Stimulated activated CD4-positive, alpha-beta T cell treated with anti-CD3 and anti-CD28 coated beads, Interleukin-12 subunit alpha, Interleukin-12 subunit beta, amount 100 ng/mL, for 48 hours (primary cell): ENCODE measurements at places on chromosomes 7 and 10.

- DNase-seq = no peak
Measured at GRCh38 chr10:91049988-91050360, 129.1 kb upstream of the ANKRD1 start.

- no peak for DNase-seq
Measured at GRCh38 chr7:112197322-112197721, 8.9 kb downstream of the DOCK4 start.

- no peak for DNase-seq
Measured at GRCh38 chr7:15345216-15345615, 216.6 kb downstream of the AGMO start.

GRCh38 chr7:79681454-79681853, 228.0 kb upstream of the MAGI2 start:
- no peak for DNase-seq

DNA sequence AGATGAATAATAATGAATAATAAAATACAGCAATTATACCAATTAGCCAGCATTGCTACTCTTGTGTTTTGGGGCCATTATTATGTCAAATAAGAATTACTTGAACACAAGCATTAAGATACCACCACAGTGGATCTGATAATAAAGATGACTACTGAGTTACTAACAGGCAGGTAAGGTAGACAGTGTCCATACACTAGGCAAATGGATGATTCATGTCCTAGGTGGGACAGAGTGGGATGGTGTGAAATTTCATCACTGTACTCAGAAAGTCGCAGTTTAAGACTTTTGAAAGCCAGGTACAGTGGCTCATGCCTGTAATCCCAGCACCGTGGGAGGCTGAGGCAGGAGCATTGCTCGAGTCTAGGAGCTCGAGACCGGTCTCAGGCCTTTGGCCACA, 8.7 kb upstream of the UNC5B start:
- DNase-seq = no peak

DNA sequence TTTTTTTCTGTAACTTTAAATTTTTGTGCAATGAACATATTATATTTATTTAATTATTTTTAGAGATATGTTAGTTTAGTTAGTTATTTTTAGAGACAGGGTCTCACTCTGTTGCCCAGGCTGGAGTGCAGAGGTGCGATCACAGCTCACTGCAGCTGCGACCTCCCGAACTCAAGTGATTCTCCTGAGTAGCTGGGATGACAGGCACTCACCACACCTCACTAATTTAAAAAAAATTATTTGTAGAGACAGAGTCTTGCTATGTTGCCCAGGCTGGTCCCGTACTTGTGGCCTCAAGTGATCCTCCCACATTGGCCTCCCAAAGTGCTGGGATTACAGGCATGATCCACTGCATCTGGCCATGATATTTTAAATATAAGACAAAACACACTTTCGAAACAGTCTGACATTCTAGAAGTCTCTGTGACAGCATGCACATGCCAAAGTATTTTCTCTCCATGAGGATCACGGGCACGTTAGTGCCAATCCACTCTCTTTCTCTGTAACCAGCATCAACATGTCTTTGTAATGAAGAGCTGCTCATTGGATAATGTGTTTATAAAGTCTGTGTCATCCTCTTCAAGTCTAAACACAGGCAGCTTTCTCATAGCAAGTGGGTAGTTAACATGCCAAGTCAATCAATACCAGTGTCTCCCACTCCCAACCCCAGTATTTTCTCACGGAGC, 137.4 kb downstream of the GLI3 start:
- no peak for DNase-seq

DNA sequence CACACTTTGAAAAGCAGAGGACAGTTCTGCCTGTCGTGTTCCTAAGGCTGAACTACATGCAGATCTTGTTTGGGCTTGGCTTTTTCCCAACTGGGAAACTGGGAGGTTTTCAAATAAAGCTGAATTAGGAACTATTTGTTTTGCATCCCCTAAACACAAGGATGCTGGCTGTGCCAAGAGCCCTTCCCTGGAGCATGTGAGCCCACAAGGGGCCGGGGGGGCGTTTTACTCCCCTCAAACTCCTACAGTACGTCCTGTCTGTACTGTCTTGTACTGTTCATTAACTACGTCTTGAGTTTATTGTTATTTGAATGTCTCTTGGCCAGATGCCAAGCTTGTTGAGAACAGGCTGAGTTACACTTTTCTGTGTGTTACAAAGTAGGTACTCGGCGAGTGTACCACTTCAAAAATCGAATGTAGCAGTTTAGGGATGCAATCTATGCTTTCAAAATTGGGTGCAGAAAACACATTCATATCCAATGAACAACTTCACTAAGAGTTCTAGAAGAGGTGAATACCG, 94.9 kb downstream of the GFRA1 start:
- no peak for DNase-seq

DNA sequence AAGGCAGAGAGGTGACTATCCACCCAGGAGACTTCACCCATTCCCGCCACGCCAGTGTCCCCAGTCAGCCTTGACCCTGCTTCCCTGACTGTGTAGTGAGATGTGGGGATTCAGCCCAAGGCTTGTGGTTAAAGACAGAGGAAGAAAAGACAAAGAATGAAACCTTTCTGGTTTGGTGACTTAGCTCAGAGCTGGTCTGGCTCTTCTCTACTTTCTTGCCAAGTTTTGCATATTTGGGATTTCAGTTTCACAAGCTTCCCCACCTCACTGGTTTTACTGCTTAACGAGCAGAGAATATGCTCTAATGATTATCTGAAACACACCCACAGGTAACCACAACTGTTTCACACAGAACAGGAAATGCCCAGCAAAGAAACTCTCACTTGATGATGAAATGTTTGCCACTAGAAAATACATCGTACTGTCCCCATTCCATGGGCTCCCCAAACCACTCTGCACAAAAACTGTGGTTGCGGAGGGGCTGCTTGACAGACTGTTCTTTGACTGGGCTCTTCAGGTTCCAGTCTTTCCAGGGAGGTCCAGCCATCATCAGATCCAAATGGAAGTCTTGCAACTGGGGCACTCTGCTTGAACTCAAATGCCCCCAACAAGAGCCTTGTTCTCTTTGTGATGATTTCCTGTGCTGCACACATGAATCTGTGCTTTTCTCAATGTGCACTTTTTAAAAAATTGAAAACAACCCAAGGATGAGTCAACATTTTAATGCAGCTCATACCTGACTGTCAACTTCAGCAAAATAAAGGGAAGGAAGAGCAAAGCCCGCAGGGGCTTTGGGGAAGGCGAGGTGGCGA, 95.5 kb downstream of the CTBP2 start:
- peak; percentile 2 for DNase-seq

DNA sequence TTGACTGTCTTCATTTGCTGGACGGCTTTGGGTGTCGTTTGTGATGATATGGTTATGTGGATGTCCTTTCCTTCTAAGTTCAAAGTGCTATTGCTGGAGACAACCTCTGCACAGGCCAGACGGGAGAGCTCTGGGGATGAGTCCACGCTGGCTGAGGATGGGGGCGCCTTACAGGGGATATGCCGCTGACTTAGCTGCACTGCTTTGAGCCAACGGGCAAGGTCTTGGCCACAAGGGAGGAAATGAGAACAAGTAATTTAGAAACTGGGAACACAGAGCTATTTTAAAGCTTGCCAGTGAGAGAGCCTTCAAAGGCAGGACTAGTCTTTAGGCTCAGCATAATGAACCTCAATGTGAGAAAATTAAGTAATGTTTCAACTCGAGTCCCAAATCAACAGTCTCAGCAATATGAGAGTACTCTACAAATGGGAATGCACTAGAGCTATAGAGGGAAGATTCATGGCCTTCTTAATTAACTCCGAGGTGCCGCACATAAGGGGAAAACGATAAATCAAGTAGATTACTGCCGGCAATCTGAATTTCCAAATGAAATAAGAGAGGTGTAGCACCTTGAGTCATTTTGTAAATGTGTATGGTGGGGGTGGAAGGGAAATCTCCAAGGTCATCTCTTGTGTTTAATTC, 209.3 kb downstream of the JAZF1 start:
- no peak for DNase-seq

DNA sequence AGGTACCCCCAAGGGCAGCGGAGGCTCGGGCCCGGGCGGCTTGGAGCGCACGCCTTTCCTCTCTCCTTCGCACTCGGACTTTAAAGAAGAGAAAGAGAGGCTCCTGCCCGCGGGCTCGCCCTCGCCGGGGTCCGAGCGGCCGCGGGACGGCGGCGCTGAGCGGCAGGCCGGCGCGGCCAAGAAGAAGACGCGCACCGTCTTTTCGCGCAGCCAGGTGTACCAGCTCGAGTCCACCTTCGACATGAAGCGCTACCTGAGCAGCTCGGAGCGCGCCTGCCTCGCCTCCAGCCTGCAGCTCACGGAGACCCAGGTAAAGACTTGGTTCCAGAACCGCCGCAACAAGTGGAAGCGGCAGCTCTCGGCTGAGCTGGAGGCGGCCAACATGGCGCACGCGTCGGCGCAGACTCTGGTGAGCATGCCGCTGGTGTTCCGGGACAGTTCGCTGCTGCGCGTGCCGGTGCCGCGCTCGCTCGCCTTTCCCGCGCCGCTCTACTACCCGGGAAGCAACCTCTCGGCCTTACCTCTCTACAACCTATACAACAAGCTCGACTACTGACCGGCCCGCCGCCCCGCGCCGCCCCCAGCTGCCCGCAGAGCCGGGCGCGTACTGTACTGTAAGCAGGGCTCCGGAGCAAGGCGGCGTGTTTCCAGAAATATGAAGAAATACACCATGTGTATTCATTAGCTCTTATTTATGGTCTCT, 1.8 kb downstream of the HMX2 start:
- DNase-seq = no peak

- DNase-seq = no peak
Measured at GRCh38 chr10:88062798-88063472, 199.5 kb downstream of the PTEN start.

- no peak for DNase-seq
Measured at GRCh38 chr10:102113956-102114857, 6.0 kb downstream of the LDB1 start.

GRCh38 chr7:39310699-39311098, 255.5 kb upstream of the YAE1 start:
- DNase-seq = no peak

DNA sequence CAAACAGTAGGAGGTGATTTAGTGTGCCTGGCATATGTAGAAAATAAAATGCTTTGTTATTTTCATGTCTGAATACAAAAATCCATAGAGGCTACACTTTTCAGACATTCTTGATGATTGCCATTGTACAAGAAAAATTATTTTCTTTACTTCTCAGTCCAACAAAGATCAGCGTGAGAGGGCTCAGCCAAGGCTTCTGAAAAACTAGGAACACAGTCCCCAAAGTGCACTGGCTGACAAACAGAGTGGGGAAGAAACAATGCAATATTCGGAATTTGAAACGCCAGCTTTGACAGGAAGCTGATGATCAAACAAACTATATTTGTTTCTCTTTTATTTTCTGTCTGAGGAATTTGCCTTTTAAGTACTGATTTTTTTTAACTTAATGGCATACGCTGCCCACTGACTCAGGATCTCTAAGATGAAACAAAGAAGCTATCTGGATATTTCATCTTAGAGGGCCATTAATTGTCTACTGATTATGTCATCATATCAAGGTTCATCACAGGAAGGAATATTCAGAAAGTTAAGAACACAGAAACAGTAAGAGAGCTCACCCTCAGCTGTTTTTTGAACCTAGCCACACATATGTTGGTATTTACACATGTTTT, 197.0 kb upstream of the INHBA start:
- DNase-seq = no peak

DNA sequence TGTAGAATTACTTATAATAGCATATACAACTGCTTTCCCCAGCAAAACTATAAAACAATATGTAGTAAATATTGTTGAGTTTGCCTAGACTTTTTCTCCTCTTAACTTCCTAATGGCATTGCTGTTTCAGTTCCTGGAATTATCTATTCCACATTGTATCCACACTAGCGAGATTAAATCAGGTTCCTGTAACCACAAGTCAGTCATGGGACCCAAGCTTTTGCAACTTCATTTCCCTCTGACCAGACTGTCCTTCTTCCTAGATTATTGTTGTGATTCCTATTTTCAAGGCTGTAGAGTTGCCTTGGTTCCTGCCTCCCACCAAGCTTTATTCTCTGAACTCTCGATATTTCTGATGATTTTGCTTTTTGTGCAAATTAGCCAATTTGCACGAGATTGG, 173.3 kb upstream of the ZNF804B start:
- no peak for DNase-seq

DNA sequence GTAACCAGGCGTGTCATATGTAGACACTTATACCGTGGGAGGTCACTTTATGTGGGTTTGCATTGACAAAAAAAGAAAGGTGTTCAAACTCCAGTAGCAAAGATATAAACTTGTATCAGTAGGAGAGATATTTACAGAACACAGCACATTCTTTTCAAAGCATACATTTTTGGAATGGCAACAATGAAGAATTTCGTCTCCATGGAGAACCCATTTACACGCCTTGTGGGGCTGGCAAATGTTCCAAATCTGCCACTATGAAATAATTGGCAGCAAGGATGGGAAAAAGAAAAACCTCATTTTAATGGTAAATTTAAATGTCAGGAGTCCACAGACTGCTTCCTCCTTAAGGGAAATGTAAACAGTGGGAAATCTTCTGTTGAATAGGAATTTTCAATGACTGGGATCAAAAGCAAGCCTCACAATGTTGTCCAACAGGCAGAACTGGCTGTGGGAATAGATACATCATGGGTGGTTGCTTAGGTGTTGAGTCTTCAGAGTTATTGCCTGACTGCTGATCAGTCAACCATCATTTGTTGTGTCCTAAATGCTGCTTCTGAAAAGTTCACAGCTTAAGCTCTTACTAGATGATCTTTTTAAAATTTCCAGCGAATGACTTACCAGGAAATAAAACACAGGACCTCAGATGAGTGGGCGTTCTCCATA, 256.6 kb upstream of the SEMA3C start:
- DNase-seq = no peak

- DNase-seq = no peak
Measured at GRCh38 chr7:28785041-28785995, 172.8 kb downstream of the TRIL start.

GRCh38 chr10:89371987-89372386, 5.9 kb upstream of the IFIT1B start:
- no peak for DNase-seq

DNA sequence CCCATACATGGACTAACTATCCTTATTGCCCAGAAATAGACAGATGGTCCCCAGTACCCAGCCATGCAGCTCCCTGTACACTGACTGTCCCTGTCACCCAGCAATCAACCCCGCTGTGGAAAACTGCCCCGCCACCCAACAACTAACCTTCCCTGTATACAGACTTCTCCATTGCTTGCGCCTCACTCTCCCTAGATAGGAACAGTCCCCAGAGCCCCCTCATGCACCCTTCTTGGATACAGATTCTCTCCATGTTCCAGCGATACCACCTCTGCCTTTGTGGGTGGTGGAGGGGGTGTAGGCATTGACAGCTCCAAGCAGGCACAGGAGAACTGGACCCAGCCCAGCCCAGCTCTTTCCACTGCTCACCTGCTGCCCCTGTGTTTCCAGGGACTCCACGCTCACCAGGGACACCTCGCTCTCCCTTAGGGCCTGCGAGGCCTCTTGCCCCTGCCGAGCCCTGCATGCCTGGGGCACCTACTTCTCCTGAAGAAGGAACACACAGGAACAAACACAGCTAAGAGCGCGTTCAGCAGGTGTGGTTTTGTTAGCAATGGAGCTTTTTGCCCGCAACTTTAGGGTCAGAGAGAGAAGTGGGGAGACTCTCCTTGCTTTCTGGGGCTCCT, 7.2 kb downstream of the SFTPD start:
- no peak for DNase-seq

- no peak for DNase-seq
Measured at GRCh38 chr7:81632418-81632817, 137.4 kb downstream of the HGF start.

- DNase-seq = no peak
Measured at GRCh38 chr10:101351477-101351876, 2.5 kb upstream of the BTRC start.

GRCh38 chr7:137820677-137821420, 25.9 kb downstream of the DGKI start:
- DNase-seq = no peak
